ENCODE measurements at places on chromosomes 7 and 10.

GRCh38 chr7:29921404-29922010 is 68.1 kb downstream of the SCRN1 start:
- peak; percentile 14 for DNase-seq

- DNase-seq, result no peak
Observed at GRCh38 chr10:97165499-97165898, 20.3 kb downstream of the SLIT1 start.

- DNase-seq, result no peak
Observed at GRCh38 chr7:44193011-44193802, 4.0 kb upstream of the GCK start.

DNA sequence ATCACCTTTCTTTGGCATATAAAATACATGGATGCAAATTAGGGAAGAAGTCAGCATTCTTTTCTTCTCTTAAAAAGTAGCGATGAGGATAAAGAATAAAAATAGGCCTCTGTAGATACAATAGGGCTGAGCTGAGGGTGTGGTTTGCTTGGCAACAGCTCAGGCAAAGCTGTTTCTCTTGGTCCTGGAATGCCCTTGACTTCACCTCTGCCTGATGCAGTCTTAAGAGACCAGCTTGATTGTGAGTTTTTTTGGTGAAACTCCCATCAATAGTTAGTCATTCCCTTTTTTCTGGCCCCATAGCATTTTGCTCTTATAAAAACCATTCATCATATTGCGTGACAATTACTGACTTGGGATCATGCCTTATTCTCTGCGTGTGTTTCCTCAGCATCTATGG is 42.1 kb upstream of the MKLN1 start:
- no peak for DNase-seq

DNA sequence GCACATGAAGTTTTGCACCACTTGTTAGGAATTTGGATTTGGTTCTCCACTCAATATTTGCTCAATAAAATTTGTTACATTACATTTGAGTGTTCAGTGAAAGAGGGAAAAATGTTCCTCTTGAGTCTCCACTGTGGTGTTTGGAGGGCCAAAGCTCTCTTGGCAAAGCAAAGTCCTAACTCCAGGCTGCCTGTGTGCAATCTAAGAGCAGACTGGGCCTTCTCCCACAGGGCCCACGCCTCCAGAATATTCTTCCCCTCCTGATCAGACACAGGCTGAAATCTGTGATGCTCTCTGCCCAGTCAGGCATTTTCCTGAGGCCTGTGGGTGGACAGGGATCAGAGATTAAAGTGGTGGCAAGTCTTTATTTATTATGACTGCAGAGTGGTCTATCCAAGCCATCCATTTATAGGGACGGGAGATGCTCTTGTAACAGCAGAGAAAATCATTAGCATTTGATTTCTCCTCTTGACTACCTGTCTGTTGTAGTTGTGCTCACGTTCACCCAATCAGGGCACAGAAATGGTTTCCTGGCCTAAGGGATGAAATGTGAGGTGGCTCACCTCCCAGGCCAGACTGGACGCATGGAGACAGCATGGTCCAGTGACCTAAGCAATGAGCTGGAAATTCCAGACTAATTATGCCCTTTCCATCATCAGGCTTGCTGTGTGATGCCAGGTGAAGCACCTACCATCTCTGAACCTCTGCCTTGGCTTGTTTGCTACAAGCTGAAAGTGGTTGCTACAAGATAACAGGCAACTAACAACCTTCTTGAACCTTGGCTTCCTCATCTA is 147.1 kb upstream of the NRBF2 start:
- DNase-seq, result no peak

DNA sequence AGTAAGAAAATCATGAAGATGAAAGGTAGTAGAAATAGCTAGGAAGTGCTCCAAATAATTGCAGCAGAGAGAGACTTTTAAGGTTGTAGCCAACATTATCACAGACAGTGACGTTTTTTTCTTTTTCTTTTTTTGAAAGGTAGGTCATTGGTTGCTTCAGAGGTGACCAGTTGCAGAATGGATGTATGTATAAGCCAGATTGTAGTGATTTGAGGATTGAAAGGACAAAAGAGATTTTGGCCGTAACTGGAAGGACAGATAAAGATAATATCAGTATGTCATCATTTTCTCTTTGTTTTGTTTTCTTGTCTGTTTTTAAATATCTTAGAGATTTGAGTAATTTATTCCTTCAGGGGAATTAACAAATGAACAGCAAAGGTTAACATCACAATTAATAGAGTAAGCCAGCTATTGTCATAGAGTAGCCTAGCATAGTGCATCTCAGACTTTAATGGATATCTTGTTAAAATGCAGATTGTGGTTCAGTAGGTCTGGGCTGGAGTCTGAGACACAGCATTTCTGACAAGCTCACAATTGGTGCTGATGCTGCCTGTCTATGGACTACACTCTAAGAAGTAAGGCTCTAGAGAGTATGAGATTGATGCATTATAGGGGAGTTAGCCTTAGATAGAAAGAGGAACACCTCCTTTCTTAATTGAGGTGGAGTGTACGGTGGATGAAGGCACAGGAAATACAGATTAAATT is 28.3 kb downstream of the CDK13 start:
- DNase-seq, result no peak

GRCh38 chr10:70492786-70493659 is 14.5 kb downstream of the PALD1 start:
- no peak for DNase-seq

GRCh38 chr10:34576797-34577196 is 238.3 kb downstream of the PARD3 start:
- DNase-seq, result no peak

- DNase-seq, result no peak
Observed at GRCh38 chr7:43058271-43059066, 54.0 kb upstream of the HECW1 start.

GRCh38 chr7:16801111-16801542 is 3.7 kb downstream of the AGR2 start:
- DNase-seq, result no peak

GRCh38 chr10:110419265-110419664 is 78.4 kb upstream of the DUSP5 start:
- DNase-seq, result no peak

DNA sequence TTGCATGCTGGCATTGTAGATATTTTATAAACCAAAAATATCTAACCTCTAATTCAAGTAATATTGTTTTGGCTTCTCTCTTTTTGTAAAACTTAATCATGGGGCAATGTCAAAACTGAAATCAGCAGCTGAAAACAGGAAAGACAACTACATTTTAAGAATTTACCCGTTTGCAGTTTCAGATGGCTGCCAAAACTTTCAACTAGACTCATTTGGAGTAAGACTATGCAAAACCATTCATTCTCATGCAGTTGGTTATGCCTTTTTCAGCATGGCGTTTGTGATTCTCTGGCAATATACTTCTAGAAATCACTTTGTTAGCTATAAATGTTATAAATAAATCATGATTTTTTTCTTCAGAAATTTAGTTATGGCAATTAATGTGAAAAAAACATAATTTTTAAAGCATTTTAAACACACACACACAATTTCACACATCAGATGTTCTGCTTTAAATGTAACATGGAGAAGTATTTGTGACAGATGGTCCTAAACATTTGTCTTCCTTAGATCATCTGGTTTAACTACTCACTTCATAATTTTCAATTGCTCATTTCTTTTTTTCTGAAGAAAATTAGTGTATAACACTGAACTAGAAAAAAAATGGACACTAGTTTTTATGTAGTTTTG is 116.4 kb downstream of the ITGB8 start:
- DNase-seq, result no peak
